Neural crest cell (in vitro differentiated cells): ENCODE measurements at places on chromosomes 5 and 9. TPM values are rescaled to one million over a fixed set of nuclear protein-coding genes. Genes with fewer than 3 reads are reported as not detected.

GRCh38 chr5:37514946-37515345 is 135.8 kb downstream of the WDR70 start:
- no peak for DNase-seq
- no peaks in the 10 kb centered on the region for H3K27me3 ChIP-seq
- H3K36me3 ChIP-seq: peaks cover 17% of the 10 kb centered on the region
- H3K4me3 ChIP-seq: no peak overlapping the region

DNA sequence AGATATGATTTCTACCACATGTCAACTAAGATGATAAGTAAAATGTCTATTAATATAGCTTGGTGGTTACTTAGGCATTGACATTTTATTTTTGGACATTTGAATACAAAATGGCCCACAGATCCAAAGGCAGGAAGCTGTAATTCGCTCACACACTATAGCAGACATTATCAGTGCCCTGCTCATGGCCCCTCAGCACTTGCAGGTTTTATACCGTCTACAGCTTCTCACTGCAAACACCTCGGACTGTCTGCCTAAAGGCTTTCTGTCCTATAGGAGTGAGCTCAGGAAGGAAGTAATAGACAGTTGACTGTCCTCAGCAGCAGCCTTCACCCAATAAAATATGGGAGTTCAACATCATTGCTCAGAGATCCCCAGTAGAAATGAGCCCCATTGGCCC is 140.8 kb upstream of the RASA1 start:
- H3K4me1 ChIP-seq: peaks cover 5% of the 10 kb centered on the region
- no peak overlapping the region for H3K27ac ChIP-seq
- no peak for DNase-seq
- H3K27me3 ChIP-seq: no peaks in the 10 kb centered on the region

DNA sequence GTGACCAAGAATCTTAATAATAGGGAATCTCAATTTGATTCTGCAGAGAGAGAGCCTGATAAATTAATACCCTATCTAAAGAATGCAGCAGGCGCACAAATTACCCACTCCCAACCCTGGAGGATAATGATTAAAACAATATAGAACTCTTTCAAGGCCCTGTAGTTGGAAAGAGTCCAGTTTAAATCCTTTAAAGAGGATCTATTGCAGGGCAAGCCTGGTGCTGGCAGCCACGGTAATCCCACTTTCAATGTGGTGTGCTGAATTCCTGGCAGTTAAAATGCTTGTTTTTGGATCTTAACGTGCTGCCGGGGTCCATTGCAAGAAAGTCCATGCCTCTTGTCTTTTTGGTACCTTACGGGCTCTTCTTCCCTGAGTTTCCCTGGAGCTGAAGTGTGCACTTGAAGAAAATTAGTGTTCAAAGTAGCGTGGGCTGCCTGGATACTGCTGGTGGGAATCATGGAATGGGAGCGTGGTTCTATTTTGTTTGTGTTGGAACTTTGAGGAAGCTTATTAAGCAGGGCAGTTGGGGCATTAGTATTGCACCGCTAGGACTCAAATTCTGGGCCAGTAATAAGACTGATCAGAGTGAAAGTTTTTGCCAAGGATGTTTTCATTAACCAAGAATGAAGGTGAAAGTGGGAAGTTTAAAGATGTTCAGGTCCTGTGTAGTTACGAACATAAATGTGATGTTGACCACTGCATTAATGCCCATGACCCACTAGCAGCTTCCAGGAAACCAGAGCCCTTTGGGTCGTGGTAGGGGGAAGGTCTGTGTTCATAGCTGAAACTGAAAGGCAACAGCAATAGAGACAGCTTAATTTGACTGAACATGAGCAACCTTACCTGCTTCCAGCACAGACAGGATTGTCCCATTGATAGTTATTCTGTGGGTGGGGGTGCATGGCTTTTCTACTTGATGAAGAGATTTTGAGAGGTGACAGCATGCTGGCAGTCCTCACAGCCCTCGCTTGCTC is 20.8 kb downstream of the MARCHF6 start:
- H3K36me3 ChIP-seq: peaks cover 28% of the 10 kb centered on the region
- peaks cover 57% of the 10 kb centered on the region for H3K4me1 ChIP-seq
- H3K4me3 ChIP-seq: no peak overlapping the region
- no peak overlapping the region for H3K27ac ChIP-seq
- DNase-seq: no peak
- no peaks in the 10 kb centered on the region for H3K27me3 ChIP-seq

DNA sequence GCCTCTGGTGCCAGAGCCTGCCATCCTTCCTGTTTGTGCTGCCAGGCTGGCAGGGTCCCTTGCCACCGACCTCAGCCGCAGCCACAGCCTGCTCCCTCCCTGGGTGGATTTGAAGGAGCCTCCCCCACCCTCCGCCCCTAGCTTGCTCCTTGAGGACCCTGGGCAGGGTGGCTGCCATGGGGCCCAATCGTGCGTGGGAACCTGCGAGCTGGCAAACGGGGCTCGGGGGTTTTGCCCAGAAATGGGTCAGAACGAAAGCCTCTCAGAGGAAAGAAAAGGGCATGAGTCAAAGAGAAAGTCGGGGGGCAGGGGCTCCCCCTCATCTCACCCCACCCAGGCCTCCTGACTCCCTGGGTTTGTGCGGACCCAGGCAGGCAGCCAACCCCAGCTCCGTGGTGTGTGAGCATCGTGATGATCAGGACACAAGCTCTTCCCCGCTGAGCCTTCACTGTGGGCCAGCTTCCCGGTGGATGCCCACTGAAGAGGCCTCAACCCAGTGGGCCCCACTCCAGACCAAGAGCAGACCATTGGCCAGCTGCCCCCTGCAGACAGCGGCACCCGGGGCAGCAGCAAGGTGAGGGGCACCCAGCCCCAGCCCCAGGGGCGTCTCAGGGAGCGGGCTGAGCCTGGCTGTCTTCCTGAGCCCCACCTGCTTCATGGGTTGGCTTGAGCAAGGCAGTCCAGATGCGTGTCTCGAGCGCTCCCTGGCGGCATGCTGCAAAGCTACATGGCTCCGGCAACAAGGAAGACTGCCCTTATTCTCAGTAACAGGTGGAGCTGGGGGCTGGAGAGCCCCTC is 3.0 kb upstream of the FUT7 start:
- no peaks in the 10 kb centered on the region for H3K36me3 ChIP-seq
- H3K4me1 ChIP-seq: no peaks in the 10 kb centered on the region
- no peak overlapping the region for H3K4me3 ChIP-seq
- no peak overlapping the region for H3K27ac ChIP-seq
- H3K27me3 ChIP-seq: no peaks in the 10 kb centered on the region
- DNase-seq: peak; percentile 84

DNA sequence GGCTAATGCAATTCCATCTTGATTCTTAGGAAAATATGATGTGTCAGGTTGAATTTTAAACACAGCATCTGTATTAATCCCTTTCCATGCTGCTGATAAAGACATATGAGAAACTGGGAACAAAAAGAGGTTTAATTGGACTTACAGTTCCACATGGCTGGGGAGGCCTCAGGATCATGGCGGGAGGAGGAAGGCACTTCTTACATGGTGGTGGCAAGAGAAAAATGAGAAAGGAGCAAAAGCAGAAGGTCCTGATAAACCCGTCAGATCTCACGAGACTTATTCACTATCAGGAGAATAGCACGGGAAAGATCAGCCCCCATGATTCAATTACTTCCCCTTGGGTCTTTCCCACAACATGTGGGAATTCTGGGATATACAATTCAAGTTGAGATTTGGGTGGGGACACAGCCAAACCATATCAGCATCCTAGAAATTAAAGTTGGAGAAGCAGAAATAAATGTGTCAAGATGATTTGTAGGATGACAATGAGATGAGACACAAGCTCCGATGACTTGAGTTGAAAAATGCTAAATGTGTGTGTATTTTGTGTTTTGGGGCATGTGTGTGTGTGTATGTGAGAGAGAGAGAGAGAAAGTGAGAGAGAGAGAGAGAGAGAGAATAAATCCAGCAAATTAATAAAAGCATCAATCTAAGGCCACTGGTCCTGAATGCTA is 48.5 kb upstream of the ANKRD55 start:
- DNase-seq: no peak
- H3K4me1 ChIP-seq: peaks cover 23% of the 10 kb centered on the region
- no peaks in the 10 kb centered on the region for H3K36me3 ChIP-seq
- H3K27ac ChIP-seq: no peak overlapping the region

GRCh38 chr9:136584401-136584932 is 38.6 kb upstream of the NOTCH1 start:
- no peak overlapping the region for H3K27ac ChIP-seq
- DNase-seq: no peak
- no peaks in the 10 kb centered on the region for H3K27me3 ChIP-seq
- peaks cover 41% of the 10 kb centered on the region for H3K4me1 ChIP-seq
- H3K36me3 ChIP-seq: no peaks in the 10 kb centered on the region

- H3K4me1 ChIP-seq: peaks cover 54% of the 10 kb centered on the region
- no peaks in the 10 kb centered on the region for H3K36me3 ChIP-seq
- DNase-seq: no peak
Measured at GRCh38 chr9:23538461-23539003, 287.5 kb downstream of the ELAVL2 start.

DNA sequence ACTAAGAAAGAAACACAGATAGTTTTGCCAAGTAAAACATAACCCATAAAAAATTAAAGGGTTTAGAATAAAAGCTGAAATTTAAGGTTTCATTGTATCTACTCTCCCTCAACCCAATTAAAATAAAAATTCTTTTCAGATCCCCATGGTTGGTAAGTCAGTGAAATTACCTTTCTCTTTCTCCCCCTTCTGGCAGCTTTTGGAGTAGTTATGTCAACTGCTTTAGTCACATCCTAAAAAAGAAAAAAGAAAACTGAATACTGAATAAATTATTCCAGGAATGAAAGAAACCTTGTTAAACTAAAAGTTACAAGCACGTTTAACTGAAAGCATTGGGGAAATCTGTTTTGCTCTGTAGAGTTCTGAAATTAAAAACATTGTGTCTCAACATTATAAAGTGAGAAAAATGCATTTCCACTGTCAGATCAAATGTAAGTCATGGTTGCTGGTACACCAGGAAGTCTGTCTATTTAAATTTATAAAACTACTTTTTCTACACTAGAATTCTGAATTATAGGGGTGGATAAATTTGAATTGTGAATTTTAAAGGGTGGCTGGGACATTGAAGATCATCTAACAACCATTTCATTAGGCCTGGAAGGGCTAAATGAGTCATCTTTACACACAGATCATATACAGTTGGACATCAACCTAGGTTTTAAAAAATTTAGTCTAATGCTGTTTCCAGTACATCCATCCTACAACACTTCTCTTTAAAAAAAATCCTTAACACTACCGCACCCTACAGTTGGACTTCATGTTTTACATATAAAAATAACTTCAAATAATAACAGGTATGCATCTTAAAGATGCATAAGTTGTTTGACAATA is 24.7 kb downstream of the PSIP1 start:
- H3K27me3 ChIP-seq: no peaks in the 10 kb centered on the region
- no peak overlapping the region for H3K4me3 ChIP-seq
- peaks cover 14% of the 10 kb centered on the region for H3K4me1 ChIP-seq
- H3K36me3 ChIP-seq: peaks cover 19% of the 10 kb centered on the region
- DNase-seq: no peak
- no peak overlapping the region for H3K27ac ChIP-seq

GRCh38 chr5:32126691-32127090 is 47.4 kb downstream of the GOLPH3 start:
- H3K4me1 ChIP-seq: peaks cover 10% of the 10 kb centered on the region
- no peak overlapping the region for H3K27ac ChIP-seq
- no peaks in the 10 kb centered on the region for H3K27me3 ChIP-seq
- no peak for DNase-seq

GRCh38 chr5:97528941-97529340 is 345.9 kb upstream of the RIOK2 start:
- H3K27ac ChIP-seq: no peak overlapping the region
- H3K27me3 ChIP-seq: no peaks in the 10 kb centered on the region
- no peak overlapping the region for H3K4me3 ChIP-seq
- peaks cover 2% of the 10 kb centered on the region for H3K36me3 ChIP-seq
- no peak for DNase-seq

- no peak for DNase-seq
- no peaks in the 10 kb centered on the region for H3K27me3 ChIP-seq
- no peak overlapping the region for H3K4me3 ChIP-seq
- H3K4me1 ChIP-seq: no peaks in the 10 kb centered on the region
- no peak overlapping the region for H3K27ac ChIP-seq
Measured at GRCh38 chr9:93306081-93306480, 122.1 kb downstream of the WNK2 start.

DNA sequence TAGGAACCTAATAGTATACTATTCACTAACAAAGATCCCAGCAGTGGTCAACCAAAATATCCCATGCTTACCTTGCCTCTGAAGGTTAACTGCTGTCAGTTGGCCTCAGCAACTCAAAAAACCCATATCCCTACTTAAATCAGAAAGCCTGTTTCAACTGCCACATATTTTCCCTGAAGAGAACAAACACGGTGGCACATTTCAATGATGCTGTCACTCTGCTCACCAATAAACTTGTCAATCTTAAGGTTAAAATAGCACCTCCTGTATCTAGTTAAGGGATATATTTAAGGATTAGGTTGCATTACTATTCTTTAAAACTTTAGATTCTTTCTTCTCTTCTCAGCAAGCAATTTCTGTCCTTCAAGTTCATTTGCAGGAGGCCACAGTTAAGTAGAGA is 986.9 kb downstream of the CDH18 start:
- H3K27ac ChIP-seq: no peak overlapping the region
- H3K4me1 ChIP-seq: no peaks in the 10 kb centered on the region
- DNase-seq: no peak
- no peak overlapping the region for H3K4me3 ChIP-seq
- H3K27me3 ChIP-seq: no peaks in the 10 kb centered on the region

- H3K27ac ChIP-seq: no peak overlapping the region
- DNase-seq: no peak
- H3K4me3 ChIP-seq: no peak overlapping the region
- H3K27me3 ChIP-seq: no peaks in the 10 kb centered on the region
- peaks cover 7% of the 10 kb centered on the region for H3K36me3 ChIP-seq
- H3K4me1 ChIP-seq: peaks cover 18% of the 10 kb centered on the region
Measured at GRCh38 chr9:106467865-106468164, 395.2 kb upstream of the ZNF462 start.

DNA sequence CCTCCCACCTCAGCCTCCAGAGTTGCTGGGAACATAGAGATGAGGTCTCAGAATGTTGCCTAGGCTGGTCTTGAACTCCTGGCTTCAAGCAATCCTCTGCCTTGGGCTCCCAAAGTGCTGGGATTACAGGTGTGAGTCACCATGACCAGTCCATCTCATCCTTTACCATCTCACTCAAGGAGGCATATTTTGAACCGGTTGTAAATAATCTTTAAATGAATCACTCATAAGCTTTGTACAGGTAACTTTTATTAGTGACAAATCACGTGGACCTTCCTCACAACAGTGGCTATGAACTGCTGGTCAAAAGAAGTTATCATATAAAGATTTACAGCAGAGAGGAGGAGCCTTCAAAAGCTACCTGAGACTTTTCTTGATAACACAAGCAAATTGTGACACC is 70.7 kb downstream of the RFK start:
- no peak overlapping the region for H3K4me3 ChIP-seq
- H3K36me3 ChIP-seq: no peaks in the 10 kb centered on the region
- no peak for DNase-seq

- DNase-seq: peak; percentile 48
- no peak overlapping the region for H3K4me3 ChIP-seq
- peaks cover 16% of the 10 kb centered on the region for H3K4me1 ChIP-seq
- H3K27ac ChIP-seq: no peak overlapping the region
- no peaks in the 10 kb centered on the region for H3K36me3 ChIP-seq
- H3K27me3 ChIP-seq: no peaks in the 10 kb centered on the region
Measured at GRCh38 chr5:17190242-17190778, 27.1 kb upstream of the BASP1 start.

The ALAD gene
- total RNA-seq: 23.2 and 23.7 TPM in 2 replicates

The GRHPR gene
- 120 and 121 TPM in 2 replicates for total RNA-seq

The KCNT1 gene
- 0.14 TPM in 1 of 2 replicates, not detected in the other for total RNA-seq

The ACOT12 gene
- not detected in 2 replicates for total RNA-seq

The LRRC70 gene
- 0.19 and 0.34 TPM in 2 replicates for total RNA-seq
